ENCODE measurements at places on chromosomes 5 and 9.

DNA sequence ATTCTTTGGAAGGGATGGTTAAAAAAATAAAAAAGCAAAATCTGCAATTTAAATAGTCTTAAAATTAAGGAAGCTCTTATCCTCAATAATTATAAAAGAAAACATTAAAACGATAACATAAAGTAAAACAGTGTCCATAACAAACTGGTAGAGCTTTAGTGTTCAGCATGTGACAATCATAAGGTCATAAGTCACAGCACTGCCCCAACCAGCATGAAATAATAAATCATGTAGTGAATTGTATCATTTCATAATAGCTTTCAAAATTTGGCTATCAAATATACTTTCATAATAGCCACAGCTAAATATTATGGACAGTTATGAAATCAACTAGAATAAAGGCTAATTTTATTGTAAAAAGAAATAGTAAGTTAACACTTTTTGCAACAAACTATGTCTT, 10.0 kb downstream of the NR3C1 start:
- no peak for DNase-seq

DNA sequence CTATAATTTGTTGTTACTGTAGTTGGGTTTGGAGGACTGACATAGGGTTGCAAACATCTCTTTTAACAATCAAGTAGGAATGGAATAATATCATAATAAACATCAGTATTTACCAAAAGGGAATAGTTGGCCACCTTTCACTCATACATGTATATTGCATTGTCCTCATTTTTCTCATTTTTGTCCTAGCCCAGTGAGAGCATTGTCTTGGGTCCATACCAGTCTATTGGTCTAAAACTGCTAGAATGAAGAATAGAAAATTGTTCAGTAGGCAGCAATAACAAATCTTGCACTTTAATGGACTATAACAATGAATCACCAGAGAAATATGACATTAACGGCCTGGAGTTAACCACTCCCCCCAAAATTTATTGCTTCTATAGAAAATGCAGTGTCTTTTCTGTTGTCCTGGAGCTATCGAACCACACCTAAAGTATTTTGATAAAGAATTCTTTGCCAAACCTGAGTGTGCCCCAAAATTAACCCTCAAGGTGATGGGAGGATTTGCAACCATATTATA, 80.9 kb upstream of the IL33 start:
- DNase-seq, result no peak

DNA sequence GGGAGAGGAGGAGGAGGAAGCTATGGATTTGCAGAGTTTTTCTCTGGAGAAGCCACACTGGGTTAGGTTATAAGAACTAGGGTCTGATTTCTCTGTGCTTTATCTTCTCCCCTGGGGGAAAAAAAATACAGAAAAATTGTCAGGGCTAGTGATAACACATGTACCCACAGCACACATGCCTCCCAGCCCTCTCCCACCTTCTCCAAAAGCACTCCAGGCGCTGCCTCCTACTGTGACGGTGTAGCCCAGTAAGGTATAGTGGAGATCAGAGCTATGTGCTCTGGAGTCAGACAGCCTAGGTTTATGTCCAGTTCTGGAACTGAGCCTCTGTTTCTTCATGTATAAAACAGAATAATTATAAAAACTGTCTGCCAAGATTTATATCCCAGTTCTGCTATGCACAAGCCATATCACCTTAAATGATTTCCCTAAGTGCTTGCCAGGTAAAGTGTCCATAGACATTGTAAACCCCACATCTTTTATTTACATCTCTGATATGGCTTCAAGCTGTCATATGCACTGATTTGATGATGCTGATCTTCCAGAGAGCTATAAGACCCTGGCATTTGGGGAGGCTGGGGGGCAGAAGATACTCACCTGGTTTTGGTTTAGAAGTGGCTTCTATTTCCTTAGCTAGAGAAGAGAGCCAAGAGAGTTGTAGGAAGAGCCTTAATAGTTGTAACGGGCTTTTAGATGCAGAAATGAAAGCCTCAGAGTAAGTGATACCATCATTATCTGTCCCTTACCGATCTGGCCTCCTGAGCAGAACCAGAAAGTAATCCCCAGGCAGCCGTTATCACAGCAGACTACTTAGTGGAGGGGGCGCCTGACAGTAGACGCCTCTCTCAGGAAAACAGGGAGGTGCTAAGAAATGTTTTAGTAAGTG, 7.6 kb downstream of the SLC1A3 start:
- DNase-seq, result no peak

GRCh38 chr9:33048054-33048465, 23.0 kb downstream of the DNAJA1 start:
- DNase-seq, result no peak

DNA sequence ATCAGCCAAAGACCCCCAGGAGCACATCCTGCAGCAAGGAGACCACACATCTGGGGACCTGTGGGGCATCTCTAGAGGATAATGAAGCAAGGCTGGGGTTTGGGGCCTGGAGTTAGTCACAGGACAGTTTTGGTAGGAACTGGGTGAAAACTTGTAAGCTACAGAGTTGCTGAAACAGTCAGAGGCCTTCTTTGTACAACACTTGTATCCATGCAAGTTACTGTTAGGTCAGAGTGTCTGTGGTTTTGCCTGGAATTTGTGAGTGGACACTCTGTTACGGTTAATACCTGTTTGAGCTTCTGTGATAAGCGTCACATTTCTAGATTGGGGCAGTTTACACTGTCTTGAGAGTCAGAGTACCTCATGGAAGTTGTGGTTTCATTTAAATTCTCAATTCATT, 22.6 kb upstream of the ASPN start:
- no peak for DNase-seq

- no peak for DNase-seq
Observed at GRCh38 chr5:139494256-139494655, 11.7 kb upstream of the STING1 start.

DNA sequence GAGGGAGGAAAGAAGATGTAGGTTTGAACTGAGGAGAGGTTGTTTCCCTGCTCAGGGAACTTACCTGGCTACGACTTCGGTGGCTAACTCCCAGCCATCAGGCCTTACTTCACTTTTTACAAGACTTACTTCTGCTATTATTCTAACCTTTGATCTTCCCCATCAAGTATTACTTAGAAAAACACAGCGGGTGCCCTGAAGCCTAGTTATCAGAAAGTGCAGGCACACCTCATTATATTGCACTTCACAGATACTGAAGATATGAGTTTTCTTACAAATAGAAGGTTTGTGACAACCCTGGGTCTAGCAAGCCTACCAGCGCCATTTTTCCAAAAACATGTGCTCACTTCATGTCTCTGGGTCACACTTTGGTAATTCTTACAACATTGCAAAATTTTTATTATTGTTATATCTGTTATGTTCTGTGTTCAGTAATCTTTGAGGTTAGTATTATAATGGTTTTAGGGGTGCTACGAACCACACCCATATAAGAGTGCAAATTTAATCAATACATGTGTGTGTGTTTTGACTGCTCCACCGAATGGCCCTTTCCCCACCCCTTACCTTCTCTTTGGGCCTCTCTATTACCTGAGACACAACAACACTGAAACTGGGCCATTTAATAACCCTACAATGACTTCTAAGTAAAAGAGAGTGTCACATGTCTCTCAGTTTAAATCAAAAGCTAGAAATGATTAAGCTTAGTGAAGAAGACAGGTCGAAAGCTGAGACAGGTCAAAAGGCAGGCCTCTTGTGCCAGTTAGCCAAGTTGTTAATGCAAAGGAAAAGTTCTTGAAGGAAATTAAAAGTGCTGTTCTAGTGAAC, 2102.7 kb upstream of the WWC1 start:
- DNase-seq, result no peak

- DNase-seq, result peak; percentile 69
Observed at GRCh38 chr5:176394881-176395675, 6.5 kb downstream of the HIGD2A start.

DNA sequence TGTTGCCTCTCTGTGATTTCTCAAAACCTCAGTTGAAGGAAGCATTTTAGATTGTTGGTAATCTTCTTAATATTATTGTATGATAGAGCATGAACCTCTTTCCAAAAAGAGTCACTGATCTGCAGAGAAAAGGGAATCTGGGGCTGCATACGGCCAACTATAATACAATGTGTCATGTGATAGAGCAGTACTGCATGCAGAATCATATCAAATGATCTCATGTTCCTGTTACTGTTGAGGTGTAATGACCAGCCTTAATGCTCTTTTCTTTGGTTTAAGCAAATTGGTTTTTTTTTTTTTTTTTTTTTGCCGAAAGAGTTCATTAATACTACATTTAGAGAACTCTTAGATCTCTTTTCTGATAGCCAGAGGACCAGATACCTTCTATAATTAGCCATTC, 12.9 kb upstream of the MSMP start:
- no peak for DNase-seq

DNA sequence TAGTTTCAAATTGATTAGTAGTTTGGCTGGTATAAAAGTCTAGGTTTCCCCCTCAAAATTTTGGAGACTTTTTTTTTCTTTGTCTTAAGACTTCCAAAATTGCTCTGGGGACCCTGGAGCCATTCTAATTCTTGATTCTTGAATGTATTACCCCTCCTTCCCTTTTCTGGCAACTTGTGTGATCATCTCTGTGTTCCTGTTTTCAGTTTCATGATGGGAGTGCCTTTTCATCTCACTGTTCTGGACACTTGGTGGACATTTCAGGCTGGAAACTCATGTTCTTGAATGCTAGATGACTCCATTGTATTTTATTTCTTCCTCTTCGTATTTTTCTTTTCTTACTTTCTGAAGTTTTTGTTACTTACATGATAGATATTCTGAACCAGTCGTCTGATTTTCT, 57.3 kb upstream of the LRRC70 start:
- DNase-seq, result no peak

- no peak for DNase-seq
Observed at GRCh38 chr9:97359147-97359546, 51.7 kb downstream of the CCDC180 start.

- DNase-seq, result no peak
Observed at GRCh38 chr9:6902423-6902822, 144.7 kb downstream of the KDM4C start.

DNA sequence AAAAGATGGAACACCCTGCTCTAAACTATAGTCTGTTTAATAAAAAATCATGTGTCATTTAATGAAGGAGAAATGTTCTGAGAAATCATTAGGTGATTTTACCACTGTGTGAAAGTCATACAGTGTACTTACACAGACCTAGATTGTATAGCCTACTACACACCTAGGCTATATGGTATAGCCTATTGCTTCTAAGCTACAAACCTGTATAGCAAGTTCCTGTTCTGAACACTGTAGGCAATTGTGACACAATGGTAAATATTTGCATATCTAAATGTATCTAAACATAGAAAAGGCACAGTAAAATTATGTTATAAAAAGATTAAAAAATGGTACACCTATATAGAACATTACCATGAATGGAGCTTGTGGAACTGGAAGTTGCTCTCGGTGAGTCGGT, 40.6 kb downstream of the EFNA5 start:
- DNase-seq, result no peak

GRCh38 chr5:132256783-132257130, 739 bp upstream of the PDLIM4 start:
- no peak for DNase-seq

- DNase-seq, result peak; percentile 68
Observed at GRCh38 chr9:137305060-137305797, 3.2 kb upstream of the NRARP start.

DNA sequence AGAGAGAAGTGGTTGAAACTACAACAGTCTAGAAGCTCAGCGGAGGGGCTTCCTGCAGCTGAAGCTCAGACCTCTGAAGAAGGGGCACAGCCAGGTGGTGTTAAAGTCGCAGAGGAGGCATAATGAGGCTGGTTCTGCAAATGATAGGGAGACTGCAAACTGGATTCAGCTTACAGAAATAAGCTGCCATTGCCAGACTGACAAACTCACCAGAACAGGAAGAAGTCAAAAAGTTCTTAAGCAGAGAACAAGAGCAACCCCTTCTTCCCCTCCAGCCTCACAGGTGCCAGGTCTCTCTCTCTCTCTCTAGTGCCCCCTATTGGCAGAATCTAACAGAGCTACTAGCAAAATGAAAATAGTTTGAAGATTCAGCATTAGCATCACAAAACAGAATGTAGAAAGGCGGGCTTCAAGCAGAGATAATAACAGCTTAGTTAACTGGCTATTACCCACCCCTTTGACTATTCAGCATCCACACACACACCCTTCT, 76.7 kb downstream of the GRAMD2B start:
- DNase-seq, result no peak

GRCh38 chr5:116358911-116359418, 215.7 kb downstream of the SEMA6A start:
- DNase-seq, result no peak

GRCh38 chr5:2557435-2557834, 194.0 kb downstream of the IRX2 start:
- DNase-seq, result no peak

- no peak for DNase-seq
Observed at GRCh38 chr9:37859043-37859442, 44.9 kb downstream of the SLC25A51 start.

DNA sequence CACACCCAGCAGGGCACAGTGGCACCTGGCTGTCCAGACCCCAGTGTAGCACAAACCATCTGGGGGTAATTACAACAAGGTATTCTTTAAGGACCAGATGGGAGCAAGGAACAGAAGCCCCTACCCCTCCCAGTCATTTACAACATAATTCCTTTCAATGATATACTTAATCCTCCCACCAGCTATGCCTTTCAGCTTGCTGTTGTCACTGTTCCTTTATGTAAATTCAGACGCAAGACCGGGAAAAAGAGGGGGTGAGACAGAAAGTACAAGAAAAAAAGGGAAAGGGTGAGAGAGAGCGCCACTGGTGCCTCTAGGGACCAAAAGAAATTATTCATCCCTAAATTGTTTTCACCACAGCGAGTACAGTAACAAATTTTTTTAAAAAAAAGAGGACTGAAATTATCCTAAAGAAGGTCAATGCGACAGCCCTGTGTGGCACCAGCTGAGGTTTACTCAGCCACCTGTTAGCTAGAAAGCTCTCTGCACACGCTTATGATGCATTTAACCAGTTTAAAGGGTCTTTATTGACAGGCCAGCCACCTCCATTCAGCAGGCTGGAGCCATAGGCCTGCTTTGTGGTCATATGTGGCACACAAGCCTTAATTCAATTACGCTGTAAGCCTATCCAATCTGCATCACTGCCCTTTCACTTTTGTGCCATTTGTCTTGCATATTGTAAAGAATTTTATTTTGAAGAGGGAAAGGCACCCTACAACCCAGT, 210.2 kb upstream of the ISL1 start:
- DNase-seq, result no peak

DNA sequence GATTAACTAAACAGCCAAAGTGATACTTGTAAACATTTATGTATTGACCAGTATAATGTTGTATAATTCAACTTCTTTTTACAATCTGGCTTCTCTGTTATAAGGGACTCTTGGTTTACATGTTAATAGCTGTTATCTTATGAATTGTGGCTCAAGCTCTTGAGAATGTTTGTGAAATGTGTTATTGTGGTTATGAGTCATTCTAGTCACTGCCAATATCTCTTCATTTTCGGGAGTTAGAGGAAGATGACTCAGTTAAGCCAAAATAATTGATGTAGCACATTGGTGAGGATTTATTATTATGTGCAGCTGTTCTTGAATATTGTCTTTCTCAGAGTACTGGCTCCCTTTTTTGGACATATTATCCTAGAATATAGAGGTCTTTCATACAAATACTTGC, 655.2 kb upstream of the RIOK2 start:
- no peak for DNase-seq

GRCh38 chr5:108623826-108624225, 123.9 kb upstream of the FER start:
- DNase-seq, result no peak

- no peak for DNase-seq
Observed at GRCh38 chr5:6187501-6187900, 190.8 kb downstream of the MED10 start.

Data from left ventricle myocardium inferior (tissue), 1 donor.